ENCODE measurements at places on chromosomes 5 and 9.

DNA sequence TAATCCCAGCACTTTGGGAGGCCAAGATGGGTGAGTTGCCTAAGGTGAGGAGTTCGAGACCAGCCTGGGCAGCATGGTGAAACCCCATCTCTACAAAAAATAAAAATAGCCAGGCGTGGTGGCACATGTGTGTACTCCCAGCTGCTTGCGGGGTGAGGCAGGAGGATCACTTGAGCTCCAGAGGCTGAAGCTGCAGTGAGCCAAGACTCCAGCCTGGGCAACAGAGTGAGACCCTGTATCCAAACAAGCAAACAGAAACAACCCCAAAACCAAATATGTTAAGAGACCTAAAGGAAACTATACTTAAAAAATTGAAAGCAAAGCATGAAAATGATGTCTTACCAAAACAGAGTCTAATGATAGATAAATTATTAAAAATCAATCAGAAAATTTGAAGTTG, 12.4 kb downstream of the HNRNPAB start:
- DNase-seq = no peak

- no peak for DNase-seq
Observed at GRCh38 chr5:86765778-86766502, 148.2 kb downstream of the COX7C start.

DNA sequence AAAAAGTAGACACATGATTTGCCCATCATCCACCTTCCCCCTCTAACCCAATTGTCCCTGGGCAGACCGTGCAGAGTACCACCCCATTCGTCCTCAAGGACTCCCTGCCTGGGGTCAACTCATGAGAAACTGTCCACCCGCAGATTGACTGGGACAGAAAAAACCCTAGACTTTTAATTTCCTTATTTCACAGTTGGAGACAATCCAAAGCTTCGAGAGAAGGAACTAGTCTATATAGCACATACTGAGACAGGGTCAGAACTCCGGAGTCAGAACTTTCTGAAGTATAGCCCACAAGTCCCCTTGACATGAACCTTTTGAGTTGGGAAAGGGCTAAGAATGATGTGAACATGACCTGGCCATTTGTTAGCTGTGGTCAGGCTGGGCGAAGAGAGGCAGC, 7.5 kb upstream of the GPX3 start:
- DNase-seq = no peak

- DNase-seq = no peak
Observed at GRCh38 chr5:16970260-16970659, 34.2 kb upstream of the MYO10 start.

DNA sequence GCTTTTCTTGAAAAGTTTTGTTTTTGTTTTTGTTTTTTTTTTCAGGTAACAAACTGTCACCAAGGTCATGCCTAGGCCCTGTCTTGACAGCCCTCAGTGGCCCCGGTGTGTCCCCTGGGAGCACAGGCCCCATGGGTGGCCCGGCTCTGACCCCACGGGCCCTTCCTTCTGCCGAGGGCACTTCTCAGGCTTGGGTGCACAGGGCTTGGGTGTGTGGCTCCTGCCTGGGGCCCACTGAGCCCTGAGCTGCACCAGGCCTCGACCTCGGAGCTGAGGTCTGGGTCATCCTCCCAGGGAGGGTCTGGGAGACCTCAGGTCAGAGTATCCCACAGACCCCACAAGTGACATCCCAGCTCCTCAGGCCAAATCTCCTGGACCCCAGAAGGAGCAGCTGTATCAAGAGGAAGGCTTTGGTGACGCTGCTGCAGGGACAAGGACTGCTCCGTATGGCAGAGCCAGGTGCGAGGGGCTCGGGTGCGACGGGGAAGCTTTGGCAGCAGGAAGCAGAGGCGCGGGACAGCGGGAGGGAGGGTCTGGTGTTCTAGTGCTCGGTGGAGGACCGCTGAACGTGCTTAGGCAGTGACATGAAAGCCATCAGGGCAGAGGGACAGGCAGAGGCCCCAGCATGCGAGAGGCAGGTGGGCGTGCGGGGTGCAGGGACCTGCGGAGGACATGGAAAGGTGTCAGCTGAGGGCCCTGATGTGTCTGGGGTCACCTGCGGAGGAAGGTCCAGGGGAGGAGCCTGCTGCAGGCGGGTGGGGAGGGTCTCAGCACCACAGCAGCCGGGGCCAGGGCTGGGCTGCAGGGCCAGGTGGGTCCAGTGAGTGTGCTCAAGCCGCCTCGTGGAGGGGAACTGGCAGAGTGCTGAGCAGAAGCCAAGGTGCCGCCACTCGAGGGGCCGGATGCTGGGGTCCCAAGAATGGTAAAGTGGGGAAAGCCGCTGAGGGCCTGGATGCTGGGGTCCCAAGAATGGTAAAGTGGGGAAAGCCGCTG, 18.4 kb upstream of the SLC9A3 start:
- no peak for DNase-seq

DNA sequence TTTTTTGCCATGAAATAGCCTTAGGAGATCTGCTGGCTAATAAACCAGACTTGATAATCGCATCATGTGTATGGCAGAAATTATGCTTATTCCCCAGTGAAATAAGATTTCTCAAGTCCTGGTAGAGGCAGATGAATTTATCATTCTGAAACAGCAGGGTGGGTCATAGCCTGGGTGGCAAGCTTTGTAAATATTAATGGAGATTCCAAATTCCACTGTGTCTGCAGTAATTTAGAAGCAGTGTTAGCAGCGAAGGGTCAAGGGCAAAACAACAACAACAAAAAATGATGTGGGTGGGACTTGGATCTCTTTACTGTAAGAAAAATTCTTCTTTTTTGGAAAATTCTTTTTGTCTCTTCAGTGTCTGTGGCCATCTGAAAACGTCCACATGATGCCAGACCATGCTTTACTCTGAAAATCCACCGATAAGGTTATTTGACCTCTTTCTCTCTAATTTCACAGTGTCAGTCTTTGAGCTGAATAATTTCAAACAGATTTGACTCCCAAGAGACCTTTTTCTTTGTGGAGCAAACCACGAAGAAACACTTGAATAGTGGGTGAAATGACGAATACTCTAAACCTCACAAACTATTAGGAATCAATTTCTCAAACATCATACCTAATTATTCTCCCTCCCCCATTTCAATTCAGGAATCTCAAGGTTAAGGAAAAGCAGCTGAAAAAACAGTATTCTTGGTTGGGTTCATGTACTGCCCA, 106.0 kb upstream of the RPS23 start:
- DNase-seq = no peak

GRCh38 chr5:172035049-172035448, 28.6 kb upstream of the FBXW11 start:
- no peak for DNase-seq

DNA sequence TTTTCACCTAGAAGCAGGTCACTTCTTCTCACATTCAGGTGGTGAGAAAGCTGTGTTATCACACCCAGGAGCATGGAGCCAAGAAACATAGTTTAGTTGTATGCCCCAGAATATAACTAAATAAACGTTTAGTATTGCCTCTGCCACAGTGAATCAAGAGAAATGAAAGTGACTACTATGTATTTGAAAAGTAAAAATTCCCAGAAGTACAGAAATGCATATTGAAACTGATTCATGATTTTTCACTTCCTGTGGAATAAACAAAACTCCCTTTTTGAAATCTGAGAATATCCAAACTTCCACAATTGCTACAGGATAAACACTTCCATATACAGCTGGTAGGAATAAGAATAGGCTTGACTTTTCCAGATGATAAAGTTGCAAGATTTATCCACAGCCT, 15.3 kb upstream of the NINJ1 start:
- no peak for DNase-seq

DNA sequence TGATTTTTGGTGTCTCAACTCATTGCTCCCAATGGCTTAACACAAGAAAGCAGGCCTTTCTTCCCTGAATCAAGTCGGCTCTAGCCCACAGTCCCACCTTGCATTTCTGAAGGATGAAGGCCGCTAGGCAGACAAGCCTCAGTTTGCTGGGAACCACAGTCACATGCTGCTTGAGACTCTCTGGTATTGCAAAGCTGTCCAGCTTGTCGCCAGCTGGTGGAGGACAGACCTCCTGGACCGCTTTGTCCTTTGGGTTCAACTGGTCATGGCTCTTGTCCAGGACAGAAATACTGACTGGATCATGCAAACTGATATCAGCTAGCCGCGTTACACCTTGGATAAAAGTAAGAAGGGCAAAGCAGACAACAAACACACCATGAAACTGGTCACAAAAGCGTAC, 23.1 kb downstream of the DDX31 start:
- DNase-seq = no peak

All from WERI-Rb-1 (cell line).